ENCODE measurements at places on chromosomes 7 and 10.

GRCh38 chr10:14235566-14236195 lies 95.0 kb downstream of the FRMD4A start:
- DNase-seq, result no peak

GRCh38 chr7:117169907-117170306 lies 153.0 kb downstream of the WNT2 start:
- no peak for DNase-seq

GRCh38 chr10:4303045-4303444 lies 518.0 kb upstream of the KLF6 start:
- DNase-seq, result no peak

DNA sequence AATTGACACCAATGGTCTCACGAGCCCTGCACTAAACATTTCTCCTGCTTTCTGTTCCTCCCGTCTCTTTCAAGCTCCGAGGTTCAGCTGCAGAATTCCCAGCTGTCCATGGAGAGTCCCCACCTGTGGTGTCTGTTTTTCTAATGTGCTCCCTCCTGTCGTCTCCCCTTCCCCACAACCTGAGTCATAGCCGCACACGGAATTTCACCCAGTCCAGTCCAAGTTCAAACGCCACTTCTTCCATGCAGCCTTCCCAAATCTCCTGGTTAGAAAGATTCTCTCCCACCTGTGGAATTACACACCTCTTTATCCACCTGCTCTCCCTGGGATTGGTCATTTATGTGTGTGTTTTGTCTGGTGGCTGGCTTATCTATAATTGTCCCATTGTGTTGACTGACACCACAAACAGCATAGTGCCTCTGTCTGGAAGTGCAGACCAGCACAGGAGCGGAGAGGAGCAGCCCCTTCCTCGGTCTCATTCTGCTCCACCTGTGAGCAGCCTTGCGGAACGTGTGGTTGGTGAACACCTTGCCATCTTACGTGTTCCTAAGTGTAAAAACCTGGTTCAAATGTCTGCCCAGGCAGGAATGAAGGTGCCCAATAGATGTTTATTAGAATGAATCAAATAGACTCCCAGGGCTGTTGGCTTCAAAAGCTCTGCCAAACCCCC lies 3.3 kb upstream of the DIP2C start:
- no peak for DNase-seq

- DNase-seq, result no peak
Measured at GRCh38 chr10:47104151-47104605, 192.9 kb downstream of the PTPN20 start.

GRCh38 chr10:99233000-99233688 lies 2.5 kb downstream of the HPSE2 start:
- peak; percentile 30 for DNase-seq

GRCh38 chr10:46257099-46257498 lies 29.7 kb upstream of the ANTXRL start:
- no peak for DNase-seq

GRCh38 chr10:112475575-112476218 lies 28.7 kb downstream of the VTI1A start:
- no peak for DNase-seq

DNA sequence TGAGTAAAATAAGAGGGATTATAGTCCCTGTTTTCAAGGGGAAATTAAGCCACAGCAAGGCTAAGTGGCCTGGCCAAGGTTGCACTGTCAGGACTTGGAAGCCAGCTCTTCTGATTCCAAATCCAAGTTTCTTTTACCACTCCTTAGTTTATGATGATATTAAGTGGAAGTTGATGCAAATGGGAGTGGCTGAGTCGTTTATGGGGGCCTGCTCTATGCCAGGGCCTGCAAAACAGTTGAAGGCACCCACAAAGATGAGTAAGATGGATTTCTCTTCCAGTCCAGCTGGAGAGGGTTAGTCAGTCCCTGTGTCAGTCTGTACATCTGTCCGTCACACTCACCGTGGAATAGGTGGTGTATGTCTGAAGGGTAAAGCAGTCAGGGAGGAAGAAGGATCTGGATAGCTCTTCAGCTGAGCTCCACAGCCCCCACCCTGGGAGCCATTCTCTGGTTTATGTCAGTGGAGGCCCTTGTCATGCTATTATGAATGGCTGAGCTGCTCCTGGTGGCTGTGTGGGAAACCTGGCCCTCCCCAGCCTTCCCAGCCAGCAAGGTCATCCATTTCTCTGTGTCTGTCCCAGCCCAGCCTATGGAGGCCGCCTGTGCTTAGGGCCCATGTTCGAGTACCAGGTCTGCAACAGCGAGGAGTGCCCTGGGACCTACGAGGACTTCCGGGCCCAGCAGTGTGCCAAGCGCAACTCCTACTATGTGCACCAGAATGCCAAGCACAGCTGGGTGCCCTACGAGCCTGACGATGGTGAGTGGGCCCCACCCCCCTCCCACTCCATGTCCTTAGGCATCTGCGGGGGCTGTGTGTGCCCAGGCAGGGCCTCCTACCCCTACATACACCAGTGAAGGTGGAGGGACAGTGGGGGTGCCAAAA lies 44.5 kb downstream of the TBATA start:
- no peak for DNase-seq

DNA sequence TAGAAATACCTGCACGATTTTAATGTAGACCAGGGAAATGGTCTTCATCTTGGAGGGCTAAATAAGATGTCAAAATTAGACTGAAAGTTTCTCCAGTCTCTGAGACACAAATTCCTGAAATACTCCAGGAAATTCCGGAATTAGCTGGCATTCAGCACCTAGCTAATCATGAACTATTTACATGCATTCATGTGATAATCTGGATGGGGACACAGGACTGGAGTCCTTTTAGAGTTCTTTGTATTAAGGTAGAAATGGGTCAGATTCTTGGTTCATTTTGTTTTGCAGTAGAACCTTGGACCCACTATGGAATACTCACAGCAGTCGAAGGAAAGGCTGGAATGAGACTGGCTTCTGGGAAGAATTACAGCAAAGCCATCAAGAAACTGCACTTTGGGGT lies 65.3 kb upstream of the MDFIC start:
- no peak for DNase-seq

- DNase-seq, result no peak
Measured at GRCh38 chr7:123548406-123548805, 9.2 kb downstream of the NDUFA5 start.

GRCh38 chr10:76738991-76739390 lies 898.6 kb downstream of the KCNMA1 start:
- DNase-seq, result no peak

GRCh38 chr7:40177071-40177470 lies 42.3 kb downstream of the SUGCT start:
- no peak for DNase-seq

DNA sequence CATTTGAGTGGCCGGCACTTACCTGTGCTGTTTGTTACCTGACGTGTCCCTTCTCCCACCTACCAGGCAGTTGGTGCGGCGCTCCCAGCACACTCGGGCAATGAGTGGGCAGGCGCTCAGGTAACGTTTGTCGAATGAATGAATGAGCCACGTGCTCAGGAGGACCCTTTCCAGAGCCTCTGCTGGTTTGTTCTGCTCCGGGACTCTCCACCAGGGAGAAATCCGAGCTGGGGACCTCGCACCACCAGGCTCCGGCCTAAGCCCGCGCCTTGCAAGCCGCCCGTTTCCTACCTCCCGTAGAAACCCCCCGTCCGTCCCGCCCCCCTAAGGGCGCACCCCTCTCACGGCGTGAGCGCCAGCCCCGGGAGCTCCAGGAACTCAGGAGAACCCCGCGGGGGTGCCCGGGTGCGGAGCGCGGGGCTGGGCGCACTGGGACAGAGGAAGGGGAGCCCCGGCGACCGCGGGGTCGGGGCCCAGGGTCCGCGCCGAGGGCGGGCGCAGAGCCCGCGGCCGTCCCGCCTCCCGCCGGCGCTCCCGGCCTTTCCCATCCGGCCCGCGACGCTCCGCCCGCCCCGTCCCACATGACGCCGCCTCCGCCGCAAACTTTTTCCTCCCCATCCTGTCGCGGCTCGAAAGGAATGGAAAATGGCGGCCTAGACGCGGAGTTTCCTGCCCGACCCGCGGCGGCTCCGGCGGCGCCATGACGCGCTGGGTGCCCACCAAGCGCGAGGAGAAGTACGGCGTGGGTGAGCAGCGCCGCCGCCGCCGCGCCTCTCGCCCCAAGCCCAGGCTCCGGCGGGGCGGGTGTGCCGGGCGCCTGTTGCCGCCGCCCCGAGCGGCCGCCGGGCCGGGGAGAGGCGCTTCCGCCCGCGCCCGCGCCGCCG lies at the start of gene DOCK1:
DOCK1 (plus strand) TSS at position 611 of the 884 bp plus-strand sequence; CDS start at position 701, 90 bp downstream.
- DNase-seq, result peak; percentile 93

DNA sequence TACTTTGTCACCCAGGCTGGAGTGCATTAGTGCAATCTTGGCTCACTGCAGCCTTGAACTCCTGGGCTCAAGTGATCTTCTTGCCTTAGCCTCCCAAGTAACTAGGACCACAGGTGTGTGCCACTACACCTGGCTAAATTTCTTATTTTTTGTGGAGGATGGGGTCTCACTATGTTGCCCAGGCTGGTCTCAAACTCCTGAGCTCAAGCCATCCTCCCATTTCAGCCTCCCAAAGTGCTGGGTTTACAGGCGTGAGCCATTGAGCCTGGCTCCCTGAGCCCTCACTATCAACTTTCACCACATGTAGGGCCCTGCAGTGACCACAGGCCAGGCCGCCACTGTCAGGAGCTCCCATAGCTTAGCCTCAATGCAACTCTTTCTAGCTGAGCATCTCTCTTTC lies 110.2 kb downstream of the CUL2 start:
- DNase-seq, result no peak

- no peak for DNase-seq
Measured at GRCh38 chr7:5429857-5430611, 6.4 kb upstream of the TNRC18 start.

- DNase-seq, result no peak
Measured at GRCh38 chr7:115637128-115637527, 393.4 kb downstream of the TFEC start.

- DNase-seq, result no peak
Measured at GRCh38 chr10:33145451-33146188, 187.6 kb upstream of the ITGB1 start.

- DNase-seq, result no peak
Measured at GRCh38 chr10:78023741-78024140, 5.6 kb downstream of the POLR3A start.

DNA sequence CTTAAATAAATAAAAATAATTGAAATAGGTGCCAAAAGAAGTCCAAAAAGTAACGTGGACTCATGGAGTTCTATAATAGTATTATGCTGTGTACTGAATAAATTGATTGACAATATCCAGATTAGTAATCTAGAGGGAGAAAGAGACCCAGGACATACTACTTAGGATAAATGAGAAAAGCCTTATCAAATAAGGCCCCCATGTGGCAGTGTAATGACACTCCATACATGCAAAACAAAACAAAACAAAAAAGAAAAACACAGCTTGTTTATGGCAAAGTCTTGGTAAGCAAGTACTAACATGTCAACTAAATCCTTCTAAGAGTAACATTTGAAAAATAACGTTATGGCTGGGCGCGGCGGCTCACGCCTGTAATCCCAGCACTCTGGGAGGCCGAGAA lies 3.6 kb upstream of the RUNDC3B start:
- peak; percentile 31 for DNase-seq

- DNase-seq, result no peak
Measured at GRCh38 chr10:9175200-9175599, 1120.7 kb downstream of the GATA3 start.

DNA sequence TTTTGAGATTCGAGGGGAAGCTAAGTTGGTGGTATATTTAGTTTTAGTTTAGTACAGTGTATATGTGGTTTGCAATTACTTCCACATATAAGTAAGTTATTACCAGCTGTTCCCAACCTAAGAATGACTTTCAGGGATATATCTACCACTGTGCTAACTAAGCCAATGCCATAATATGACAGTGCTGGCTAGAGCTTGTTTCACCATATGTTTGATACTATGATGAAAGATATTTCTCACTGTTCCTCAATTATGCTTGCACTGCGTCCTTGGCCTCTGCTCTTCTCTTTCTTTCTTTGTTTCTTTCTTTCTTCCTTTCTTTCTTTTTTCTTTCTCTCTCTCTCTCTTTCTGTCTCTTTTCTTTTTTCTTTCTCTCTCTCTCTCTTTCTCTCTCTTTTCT lies 113.8 kb upstream of the SKAP2 start:
- no peak for DNase-seq

DNA sequence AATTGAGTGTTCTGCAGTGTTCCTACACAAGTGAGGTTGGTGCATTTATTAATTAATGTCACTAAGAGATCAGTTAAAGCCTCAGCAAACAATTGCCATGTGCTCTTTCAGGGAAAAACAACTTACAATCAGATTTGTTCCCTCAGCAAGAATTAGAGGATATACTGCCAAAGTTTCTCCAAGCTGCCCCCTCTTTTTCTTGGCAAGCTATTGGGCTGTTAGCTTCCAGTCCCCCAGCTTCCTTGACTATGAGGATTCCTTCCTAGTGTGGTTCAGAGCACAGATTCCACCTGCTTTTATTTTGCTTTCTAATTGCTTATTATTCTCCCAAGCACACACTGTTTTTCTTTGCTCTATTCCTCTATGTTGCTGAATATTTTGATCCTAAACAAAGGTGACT lies 112.7 kb downstream of the RBM20 start:
- DNase-seq, result no peak

DNA sequence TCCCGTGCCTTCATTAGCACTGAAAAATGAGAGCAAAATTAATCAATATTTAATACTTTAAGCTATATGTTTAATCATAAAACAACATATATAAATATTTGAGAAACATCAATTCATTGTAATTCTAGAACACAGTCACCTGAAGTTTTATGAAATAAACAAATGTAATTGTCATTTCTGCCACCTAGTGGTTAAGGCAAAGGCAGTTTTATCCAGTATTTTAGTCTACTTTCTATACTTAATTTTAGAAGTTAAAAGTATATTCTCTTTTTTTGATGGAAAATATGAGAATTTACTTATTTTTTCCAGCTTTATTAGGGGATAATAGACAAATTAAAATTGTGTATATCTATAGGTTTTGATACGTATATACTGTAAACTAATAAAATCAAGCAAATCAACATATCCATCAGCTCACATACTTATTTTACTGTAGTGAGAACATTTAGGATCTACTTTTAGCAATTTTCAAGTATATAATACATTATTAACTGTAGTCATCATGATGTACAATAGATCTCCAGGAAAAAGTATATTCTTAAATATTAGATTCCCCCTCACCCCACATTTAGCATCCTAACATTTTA lies 16.9 kb downstream of the PCGF6 start:
- peak; percentile 42 for DNase-seq

DNA sequence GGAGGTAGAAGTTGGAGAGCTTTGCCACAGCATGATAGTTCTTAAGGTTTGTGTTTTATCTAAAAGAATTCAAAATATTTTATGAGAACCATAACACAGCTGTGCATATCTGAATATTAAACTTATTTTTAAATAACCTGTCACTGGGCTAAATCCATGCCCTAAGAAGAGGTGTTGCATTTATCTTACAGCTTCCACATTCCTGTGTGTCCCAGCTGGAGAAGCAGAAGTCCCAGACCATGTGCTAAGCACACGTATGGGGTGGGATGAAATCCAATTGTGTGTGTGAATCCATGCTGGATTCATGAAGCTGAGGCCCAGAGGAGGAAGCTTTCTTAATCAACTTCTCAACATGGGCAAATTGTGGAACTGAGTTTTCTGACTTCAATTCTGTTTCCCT lies 121.5 kb downstream of the PKD1L1 start:
- DNase-seq, result no peak

GRCh38 chr7:33497051-33497450 lies 367.7 kb downstream of the BBS9 start:
- no peak for DNase-seq

Measured in SK-N-SH (cell line).